Adipose tissue (tissue), 3 donors: ENCODE measurements at places on chromosomes 4 and X. TPM values are rescaled to one million over a fixed set of nuclear protein-coding genes. Genes with fewer than 3 reads are reported as not detected.

CC2D2A gene
- polyA plus RNA-seq, result 39.4 TPM

MMAA gene
- 5.2 TPM for polyA plus RNA-seq

MEPE gene
- polyA plus RNA-seq, result not detected

PPEF2 gene
- not detected for polyA plus RNA-seq

KCND1 gene
- polyA plus RNA-seq, result 1.0 TPM

TEX11 gene
- polyA plus RNA-seq, result 0.03 TPM

POLN gene
- polyA plus RNA-seq, result 2.8 TPM

G6PD gene
- polyA plus RNA-seq, result 33.6 TPM

ZCCHC12 gene
- 0.09 TPM for polyA plus RNA-seq

HHIP gene
- polyA plus RNA-seq, result 0.90 TPM

ART3 gene
- polyA plus RNA-seq, result not detected

FAM133A gene
- polyA plus RNA-seq, result not detected

TXK gene
- polyA plus RNA-seq, result 0.87 TPM

GRPR gene
- polyA plus RNA-seq, result 1.5 TPM

TRAM1L1 gene
- polyA plus RNA-seq, result 1.8 TPM

PDHA1 gene
- 262 TPM for polyA plus RNA-seq

C1QTNF7 gene
- polyA plus RNA-seq, result 4.5 TPM

NLRP2B gene
- polyA plus RNA-seq, result 0.11 TPM

SATL1 gene
- polyA plus RNA-seq, result not detected

EREG gene
- polyA plus RNA-seq, result 0.45 TPM

DIPK2B gene
- 32.7 TPM for polyA plus RNA-seq

PNMA3 gene
- 0.11 TPM for polyA plus RNA-seq

ZNF630 gene
- 0.76 TPM for polyA plus RNA-seq

DRP2 gene
- not detected for polyA plus RNA-seq

TMPRSS11F gene
- polyA plus RNA-seq, result not detected

ARHGAP6 gene
- 4.6 TPM for polyA plus RNA-seq

PARM1 gene
- 11.3 TPM for polyA plus RNA-seq

MAGEC1 gene
- not detected for polyA plus RNA-seq

CT45A8 gene
- polyA plus RNA-seq, result not detected

TREX2 gene
- polyA plus RNA-seq, result 0.56 TPM

FAM3A gene
- polyA plus RNA-seq, result 49.3 TPM

BCLAF3 gene
- polyA plus RNA-seq, result 4.5 TPM

VSIG1 gene
- 5.3 TPM for polyA plus RNA-seq

UGT2B15 gene
- polyA plus RNA-seq, result 2.1 TPM

SLC26A1 gene
- polyA plus RNA-seq, result 0.11 TPM

BMX gene
- polyA plus RNA-seq, result 2.8 TPM

IL3RA gene
- polyA plus RNA-seq, result 19.0 TPM

RBM46 gene
- 0.06 TPM for polyA plus RNA-seq

PNMA6F gene
- not detected for polyA plus RNA-seq

VEGFD gene
- polyA plus RNA-seq, result 7.6 TPM

ANXA10 gene
- polyA plus RNA-seq, result 21.6 TPM

PRKG2 gene
- polyA plus RNA-seq, result 0.16 TPM

GABRG1 gene
- polyA plus RNA-seq, result 0.03 TPM

HELT gene
- polyA plus RNA-seq, result not detected

UGT2A3 gene
- polyA plus RNA-seq, result 0.22 TPM

SSX2B gene
- not detected for polyA plus RNA-seq

CT45A3 gene
- not detected for polyA plus RNA-seq

MAGEH1 gene
- polyA plus RNA-seq, result 20.9 TPM

NOX1 gene
- polyA plus RNA-seq, result not detected

GLRA2 gene
- polyA plus RNA-seq, result not detected

ZNF275 gene
- polyA plus RNA-seq, result 7.2 TPM

TRAPPC11 gene
- 8.6 TPM for polyA plus RNA-seq

MAGEA2 gene
- polyA plus RNA-seq, result not detected

GPM6B gene
- polyA plus RNA-seq, result 2.8 TPM
